Cardiac muscle cell (in vitro differentiated cells and primary cell): ENCODE measurements at places on chromosomes 16 and 17. TPM values are rescaled to one million over a fixed set of nuclear protein-coding genes. Genes with fewer than 3 reads are reported as not detected.

- H3K4me3 ChIP-seq = peak overlapping the region; percentile 100
- peaks cover 6% of the 10 kb centered on the region for H3K4me1 ChIP-seq
- no peak for DNase-seq
Observed at GRCh38 chr17:30292286-30292858, 628 bp upstream of the BLMH start.

DNA sequence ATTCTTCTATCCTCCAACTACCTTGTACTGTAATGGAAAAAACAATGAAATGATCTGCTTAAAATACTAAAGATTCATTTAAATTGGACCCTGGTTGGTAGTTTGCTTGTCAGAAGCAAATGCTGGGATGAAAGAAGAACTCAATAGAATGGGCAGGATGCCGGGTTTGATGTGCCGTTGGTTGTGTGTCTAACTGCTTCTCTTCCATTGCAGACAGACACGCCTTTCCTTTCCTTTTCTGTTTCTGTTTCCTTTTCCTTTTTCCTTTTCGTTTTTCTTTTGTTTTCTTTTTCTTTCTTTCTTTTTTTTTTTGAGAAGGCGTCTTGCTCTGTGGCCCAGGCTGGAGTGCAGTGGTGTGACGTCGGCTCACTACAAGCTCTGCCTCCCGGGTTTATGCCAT is 64.6 kb downstream of the PLCG2 start:
- H3K4me3 ChIP-seq = no peak overlapping the region
- no peaks in the 10 kb centered on the region for H3K4me1 ChIP-seq
- no peak overlapping the region for H3K27ac ChIP-seq
- H3K27me3 ChIP-seq = no peaks in the 10 kb centered on the region

DNA sequence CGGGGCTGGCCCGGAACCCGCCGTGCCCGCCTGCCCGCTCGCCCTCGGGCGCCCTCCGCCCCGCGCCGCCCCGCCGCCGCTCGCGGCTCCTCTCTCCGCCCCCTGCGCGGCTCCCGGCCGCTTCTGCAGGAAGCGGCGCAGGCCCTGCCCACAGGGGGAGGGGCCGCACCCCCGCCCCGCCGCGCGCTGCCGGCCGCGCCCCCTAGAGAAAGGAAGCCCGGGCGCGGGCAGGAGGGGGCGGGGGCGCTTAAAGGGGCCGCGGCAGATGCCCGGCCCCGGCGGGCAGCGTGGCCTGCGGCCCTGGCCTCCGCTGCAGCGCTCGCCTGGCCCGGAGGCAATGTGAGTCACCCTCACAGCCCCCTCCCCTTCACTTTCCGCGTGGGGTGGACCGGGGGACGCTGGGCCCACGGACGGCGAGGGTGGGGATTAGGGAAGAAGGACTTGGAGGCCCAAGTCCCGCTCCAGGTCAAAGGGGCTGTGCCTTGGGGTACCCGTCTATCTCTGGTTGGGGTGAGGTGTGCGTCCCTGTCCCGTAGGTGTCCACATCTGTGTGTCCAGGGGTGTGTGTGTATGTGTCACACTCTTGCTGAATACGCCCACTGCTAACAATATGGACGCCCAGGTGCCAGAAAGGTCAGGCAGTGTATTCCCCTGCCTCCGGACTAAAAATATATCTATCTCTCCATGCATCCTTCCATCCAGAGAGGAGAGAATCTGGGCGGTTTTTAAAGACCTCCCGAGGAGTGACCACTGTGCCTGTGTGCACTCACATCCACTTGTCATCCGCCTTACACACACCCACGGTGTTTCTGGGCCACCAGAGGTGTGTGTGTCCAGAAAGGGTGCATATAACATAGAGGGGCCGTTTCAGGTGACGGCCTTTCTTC is at the start of gene GIT1:
Gene GIT1, minus strand, starts transcription at position 125 of the 887 bp plus-strand sequence. CDS start 270 bp downstream, outside the sequence.
- H3K27ac ChIP-seq = no peak within 1 kb of the TSS
- H3K4me3 ChIP-seq = peak within 1 kb of the TSS; percentile 46
- H3K4me1 ChIP-seq = peaks cover 19% of the 10 kb centered on the region

Gene ARL5C
- total RNA-seq = 0.12 TPM in 1 of 2 replicates, not detected in the other

Gene SLX4
- total RNA-seq = 5.6 and 7.2 TPM in 2 replicates

- no peak overlapping the region for H3K4me3 ChIP-seq
- peaks cover 22% of the 10 kb centered on the region for H3K36me3 ChIP-seq
- no peaks in the 10 kb centered on the region for H3K27me3 ChIP-seq
- peaks cover 23% of the 10 kb centered on the region for H3K4me1 ChIP-seq
Observed at GRCh38 chr17:75847614-75848522, 3.7 kb upstream of the UNC13D start.

GRCh38 chr16:47965439-47965838 is 190.4 kb downstream of the ABCC12 start:
- H3K4me1 ChIP-seq = no peaks in the 10 kb centered on the region
- H3K27me3 ChIP-seq = no peaks in the 10 kb centered on the region
- H3K36me3 ChIP-seq = no peaks in the 10 kb centered on the region
- no peak overlapping the region for H3K27ac ChIP-seq

DNA sequence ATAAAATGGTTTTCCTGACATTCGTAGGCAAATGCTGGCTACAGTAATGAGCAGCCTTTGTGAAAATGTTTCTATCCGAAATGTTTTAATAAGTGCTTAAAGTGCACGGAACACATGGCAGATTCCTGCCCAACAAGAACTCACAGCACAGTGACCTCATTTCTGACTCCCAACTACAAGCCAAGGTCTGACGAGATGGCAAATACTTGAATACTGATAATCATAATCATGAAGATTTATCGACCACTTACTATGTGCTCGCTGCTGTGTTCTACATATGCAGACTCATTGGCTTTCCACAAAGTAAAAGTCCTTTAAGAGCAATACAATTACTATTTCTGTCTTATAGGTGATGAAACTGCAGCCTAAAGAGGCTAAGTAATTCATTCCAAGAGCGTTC is 238.1 kb upstream of the CDH5 start:
- H3K4me1 ChIP-seq = peaks cover 13% of the 10 kb centered on the region
- DNase-seq = no peak
- no peak overlapping the region for H3K27ac ChIP-seq
- no peak overlapping the region for H3K4me3 ChIP-seq
- no peaks in the 10 kb centered on the region for H3K36me3 ChIP-seq

Gene TSPOAP1
- total RNA-seq = 45.1 and 92.1 TPM in 2 replicates

- no peak overlapping the region for H3K4me3 ChIP-seq
- peaks cover 4% of the 10 kb centered on the region for H3K36me3 ChIP-seq
- no peaks in the 10 kb centered on the region for H3K27me3 ChIP-seq
Observed at GRCh38 chr17:35716897-35717465, 14.5 kb upstream of the RASL10B start.

DNA sequence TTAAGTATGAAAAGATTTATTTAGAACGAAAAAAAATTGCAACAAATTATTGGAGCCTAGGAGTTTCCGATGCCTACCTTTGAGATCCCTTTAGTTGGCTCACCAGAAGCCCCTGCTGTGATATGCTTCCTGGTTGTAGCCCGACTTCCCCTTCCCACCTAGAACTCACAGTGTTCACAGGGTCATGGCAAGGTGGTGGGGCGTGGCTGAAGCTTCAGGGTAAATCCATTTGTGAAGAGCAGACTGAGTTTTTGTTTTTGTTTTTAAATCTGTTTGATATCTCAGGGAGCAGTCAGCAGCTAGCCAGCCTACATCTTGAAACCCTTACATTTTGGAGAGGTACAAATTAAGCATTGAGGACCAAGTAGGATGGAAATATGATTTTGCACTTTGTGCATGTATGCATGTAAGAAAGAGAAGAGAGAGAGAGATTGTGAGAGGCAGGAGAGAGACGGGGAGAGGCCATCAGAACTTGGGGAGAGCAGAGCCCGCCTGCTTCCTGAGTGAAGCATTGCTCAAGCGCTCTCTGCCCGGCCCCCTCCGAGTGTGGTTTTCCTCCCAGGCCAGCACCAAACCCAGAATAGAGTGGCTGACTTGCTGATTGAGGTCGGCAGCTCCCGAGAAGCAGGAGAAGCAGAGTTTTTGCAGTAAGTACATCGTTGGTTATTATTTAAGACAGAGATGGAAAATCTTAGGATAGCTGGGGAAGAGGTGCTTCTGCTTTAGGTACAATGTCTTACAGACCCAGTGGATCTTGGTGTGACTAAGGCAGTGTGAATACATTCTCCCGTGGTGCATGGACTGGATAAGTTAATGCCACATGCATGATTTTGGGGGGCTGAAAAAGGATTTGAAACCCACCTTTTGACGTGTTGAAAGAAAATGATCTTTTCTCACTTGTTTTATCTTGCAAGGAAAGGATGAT is 64.2 kb downstream of the SPECC1 start:
- peak; percentile 84 for DNase-seq
- no peaks in the 10 kb centered on the region for H3K27me3 ChIP-seq
- H3K4me3 ChIP-seq = no peak overlapping the region
- no peaks in the 10 kb centered on the region for H3K36me3 ChIP-seq
- H3K27ac ChIP-seq = no peak overlapping the region
- H3K4me1 ChIP-seq = no peaks in the 10 kb centered on the region

Gene TBC1D3L
- 4.1 and 14.9 TPM in 2 replicates for total RNA-seq

Gene SCARF1
- 7.6 and 9.8 TPM in 2 replicates for total RNA-seq

DNA sequence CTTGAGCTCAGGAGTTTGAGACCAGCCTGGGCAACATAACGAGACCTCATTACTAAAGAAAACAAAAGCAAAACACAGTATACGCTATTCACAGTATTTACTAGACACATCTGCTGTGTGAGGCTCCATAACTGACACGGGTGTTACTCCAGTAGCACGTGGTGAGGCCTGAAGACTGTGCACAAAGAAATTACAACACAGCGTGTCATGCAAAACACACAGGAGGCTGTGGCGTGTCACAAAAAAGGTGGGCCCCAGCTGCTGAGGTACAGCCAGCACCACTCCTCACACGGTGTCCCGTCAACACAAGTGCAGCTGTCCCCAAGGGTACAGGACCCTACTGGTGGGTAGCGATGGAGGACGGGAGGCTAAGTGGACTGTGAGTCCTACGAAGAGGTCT is 2.7 kb downstream of the CYBC1 start:
- H3K4me3 ChIP-seq = no peak overlapping the region
- no peaks in the 10 kb centered on the region for H3K27me3 ChIP-seq
- H3K27ac ChIP-seq = no peak overlapping the region
- DNase-seq = no peak
- H3K4me1 ChIP-seq = peaks cover 4% of the 10 kb centered on the region

GRCh38 chr16:3977376-3977775 is 96.9 kb upstream of the CREBBP start:
- H3K4me1 ChIP-seq = no peaks in the 10 kb centered on the region
- H3K27ac ChIP-seq = no peak overlapping the region
- no peaks in the 10 kb centered on the region for H3K27me3 ChIP-seq
- DNase-seq = no peak
- H3K4me3 ChIP-seq = no peak overlapping the region

GRCh38 chr17:9162275-9162985 is 141.1 kb downstream of the NTN1 start:
- peaks cover 64% of the 10 kb centered on the region for H3K27me3 ChIP-seq
- no peak for DNase-seq
- no peaks in the 10 kb centered on the region for H3K4me1 ChIP-seq
- H3K27ac ChIP-seq = no peak overlapping the region
- H3K36me3 ChIP-seq = no peaks in the 10 kb centered on the region
- H3K4me3 ChIP-seq = no peak overlapping the region

DNA sequence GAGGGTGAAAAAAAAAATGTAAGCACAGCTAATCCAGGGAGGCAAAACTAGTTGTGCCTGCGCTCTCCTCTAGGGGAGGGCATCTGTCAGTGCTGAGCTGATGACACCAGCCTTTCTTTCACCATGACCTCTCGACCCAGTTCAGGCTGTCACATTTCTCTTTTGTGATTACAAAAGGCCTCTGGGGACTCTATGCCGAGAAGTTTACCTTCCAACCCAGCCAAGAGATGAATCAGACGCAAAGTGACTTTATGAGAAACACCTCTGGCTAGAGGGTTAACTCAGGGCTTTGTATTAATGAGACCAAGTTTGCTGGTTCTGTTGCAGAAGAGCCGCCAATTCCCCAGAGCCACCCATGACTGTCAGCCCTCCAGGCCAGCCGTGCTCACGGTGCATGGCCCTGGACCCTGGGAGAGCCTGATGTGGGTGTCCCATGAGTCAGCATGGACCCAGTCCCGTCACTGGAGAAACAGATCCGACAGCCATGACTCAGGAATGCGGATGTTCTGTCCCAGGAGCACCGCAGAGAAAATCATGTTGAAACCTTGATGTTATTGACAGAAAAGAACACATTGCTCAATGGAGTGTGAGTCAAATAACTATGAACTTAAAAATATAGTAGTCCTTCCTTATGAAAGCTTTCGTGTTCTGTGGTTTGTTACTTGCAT is 437.2 kb downstream of the HS3ST3B1 start:
- no peaks in the 10 kb centered on the region for H3K4me1 ChIP-seq
- H3K27me3 ChIP-seq = no peaks in the 10 kb centered on the region
- no peak overlapping the region for H3K4me3 ChIP-seq
- DNase-seq = peak; percentile 97
- no peaks in the 10 kb centered on the region for H3K36me3 ChIP-seq
- H3K27ac ChIP-seq = no peak overlapping the region

DNA sequence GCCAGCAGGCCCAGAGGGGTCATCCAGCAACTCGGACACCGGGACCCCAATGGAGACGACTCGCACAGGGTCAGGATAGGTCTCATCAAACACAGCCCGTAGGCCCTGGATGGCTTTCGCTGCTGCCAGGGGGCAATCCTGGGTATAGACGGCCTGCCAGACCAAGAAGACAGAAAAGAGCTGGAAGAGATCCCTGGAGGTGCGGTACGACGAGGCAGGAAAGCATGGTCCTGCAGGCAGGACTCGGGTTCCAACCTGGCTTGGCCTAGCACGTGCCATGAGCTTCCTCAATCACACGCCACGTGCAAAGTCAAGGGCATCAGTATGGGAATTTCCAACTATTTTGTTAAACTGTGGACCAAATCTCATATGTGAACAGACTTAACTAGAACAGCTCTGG is 6.3 kb upstream of the EXOSC6 start:
- no peak overlapping the region for H3K4me3 ChIP-seq
- H3K4me1 ChIP-seq = no peaks in the 10 kb centered on the region
- no peak overlapping the region for H3K27ac ChIP-seq
- H3K36me3 ChIP-seq = peaks cover 79% of the 10 kb centered on the region
- no peak for DNase-seq

Gene BCO1
- not detected in 2 replicates for total RNA-seq

DNA sequence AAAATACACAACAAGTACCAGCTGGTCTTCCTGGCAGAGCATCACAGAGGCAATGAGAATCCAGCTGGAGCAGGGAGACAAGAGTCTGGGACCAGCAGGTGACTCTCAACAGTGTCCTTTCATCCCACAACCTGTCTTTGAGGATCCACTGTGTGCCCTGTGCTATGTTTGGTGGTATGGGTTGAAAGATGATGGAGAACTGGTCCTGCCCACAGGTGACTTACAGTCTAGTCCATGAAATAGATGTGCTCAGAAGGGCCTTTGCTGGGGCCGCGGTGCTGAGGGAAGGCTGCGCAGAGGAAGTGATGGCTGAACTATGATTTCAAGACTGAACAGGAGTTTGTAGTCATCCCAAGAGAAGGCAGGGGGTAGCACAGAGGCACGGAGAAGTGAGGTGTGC is 17.9 kb downstream of the WNT3 start:
- H3K27me3 ChIP-seq = no peaks in the 10 kb centered on the region
- no peaks in the 10 kb centered on the region for H3K36me3 ChIP-seq
- DNase-seq = no peak
- no peak overlapping the region for H3K27ac ChIP-seq

Gene ST6GALNAC2
- 0.11 and 1.0 TPM in 2 replicates for total RNA-seq
